ENCODE measurements at places on chromosomes 7 and 10.
A peak's percentile ranks its signal among the peaks of the same experiment; 100 is the strongest.

DNA sequence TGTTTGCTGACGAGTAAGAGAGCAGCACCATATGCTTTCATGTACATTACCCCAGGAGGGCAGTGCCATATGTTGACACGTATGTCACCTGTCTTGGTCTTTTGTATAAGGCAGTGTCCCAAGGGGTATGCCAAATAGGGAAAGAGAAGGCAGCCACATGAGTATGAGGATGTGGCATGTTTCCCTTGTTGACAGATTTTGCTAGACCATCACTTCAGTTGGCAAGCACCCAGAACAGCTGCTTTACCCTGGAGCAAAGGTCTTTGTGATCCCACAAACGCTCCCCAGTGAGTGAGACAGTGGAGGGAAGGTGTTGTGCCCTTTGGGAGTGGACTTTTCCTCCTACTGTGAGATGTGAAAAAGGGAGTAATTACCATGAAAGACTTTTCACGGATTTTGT, 350.1 kb downstream of the ETV1 start:
- no peak for DNase-seq

GRCh38 chr7:19557726-19558465, 150.9 kb downstream of the POLR1F start:
- DNase-seq: no peak

DNA sequence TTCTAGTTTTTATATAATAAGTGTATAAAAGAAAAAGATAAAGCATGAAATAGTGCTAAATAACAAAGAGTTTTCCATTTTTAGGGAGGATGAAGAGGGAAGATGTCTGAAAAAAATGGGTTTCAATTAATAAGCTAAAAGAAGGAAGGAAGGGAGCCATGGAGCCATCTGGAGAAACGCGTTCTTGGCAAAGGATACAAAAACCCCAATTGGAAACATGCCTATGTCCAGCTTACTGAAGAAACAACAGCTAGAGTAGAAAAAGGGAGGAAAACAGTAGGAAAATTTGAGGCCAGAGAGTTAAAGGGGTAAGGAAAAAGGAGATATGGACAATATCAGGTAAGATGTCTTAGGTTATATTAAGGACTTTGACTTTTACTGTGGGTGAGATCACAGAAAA, 416.2 kb upstream of the GHITM start:
- no peak for DNase-seq

- DNase-seq: peak; percentile 50
These were observed 74.5 kb upstream of the LEP start for GRCh38 chr7:128166603-128167041.

DNA sequence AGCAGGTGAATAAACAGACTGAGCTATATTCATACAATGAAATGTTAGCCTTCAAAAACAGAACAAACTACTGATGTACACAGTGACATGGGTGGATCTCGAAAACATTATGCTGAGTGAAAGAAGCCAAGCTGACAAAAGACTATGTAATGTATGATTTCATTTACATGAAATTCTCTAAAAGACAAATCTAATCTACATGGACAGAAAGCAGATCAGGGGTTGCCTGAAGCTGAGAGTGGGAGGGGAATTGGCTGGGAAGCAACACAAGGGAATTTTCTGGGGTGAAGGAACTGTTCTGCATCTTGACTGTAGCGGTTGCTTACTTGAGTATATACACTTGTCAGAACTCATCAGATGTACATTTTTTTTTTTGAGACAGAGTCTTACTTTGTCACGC, 121.7 kb upstream of the SVIL start:
- DNase-seq: no peak

DNA sequence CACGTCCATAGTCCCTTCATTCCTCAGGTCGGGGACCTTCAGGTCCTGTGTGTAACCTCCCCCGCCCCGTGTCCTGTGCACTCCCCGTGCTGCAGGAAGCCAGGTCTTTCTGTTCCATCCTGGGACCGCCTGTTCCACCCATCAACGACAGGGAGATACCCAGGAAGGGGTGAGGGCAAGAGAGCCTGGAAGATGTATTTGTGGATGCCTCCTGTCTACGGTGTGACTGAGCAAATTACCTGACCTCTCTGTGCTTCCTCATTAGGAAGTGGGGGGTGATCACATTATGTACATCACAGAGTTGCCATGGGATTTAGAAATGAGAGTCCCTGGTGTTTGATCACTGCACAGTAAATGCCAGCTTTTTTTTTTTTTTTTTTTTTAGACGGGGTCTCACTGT, 46.3 kb downstream of the GRID2IP start:
- no peak for DNase-seq

DNA sequence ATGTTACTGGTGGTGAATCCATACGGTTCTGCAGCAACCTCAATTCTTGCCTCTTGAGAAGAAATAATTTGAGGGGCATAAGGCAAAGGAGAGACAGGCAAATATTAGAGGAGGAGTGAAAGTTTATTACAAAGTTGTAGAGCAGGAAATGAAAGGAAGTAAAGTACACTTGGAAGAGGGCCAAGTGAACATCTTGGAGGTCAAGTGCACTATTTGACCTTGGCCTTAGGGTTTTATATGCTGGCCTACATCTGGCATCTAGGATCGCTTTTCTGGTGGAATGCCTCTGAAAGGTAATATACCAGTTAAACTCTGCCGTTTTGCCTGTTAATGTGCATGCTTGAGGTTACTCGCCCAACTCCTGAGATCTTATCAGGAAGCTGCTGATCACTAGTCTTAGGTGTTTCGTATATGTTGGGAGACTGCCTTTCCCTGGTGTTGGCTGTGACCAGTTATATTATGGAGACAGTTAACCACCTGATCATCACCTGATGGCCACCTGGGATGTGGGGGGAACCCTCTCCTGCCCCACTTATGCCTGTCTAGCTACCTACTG, 66.1 kb upstream of the CYP2C18 start:
- DNase-seq: no peak

GRCh38 chr10:130763071-130763470, 548.5 kb downstream of the TCERG1L start:
- DNase-seq: no peak

DNA sequence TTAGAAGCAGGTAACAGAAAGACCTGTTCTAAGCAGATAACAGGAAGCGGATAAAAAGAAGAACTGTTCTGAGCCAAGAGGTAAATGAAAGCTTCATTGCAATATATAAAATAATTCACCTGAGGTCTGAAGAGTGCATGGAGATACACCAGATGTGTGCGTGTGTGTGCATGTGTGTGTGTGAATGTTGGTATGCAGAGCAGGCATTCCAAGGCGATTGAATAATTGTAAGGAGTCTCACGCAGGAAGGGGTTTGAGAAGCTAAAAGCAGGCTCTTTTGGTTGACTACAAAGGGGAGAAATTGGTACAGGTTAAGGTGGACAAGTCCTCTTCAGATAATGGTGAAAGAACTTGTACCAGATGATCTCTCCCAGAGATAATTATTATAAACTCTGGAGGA, 450.6 kb downstream of the DNAJB9 start:
- DNase-seq: no peak

DNA sequence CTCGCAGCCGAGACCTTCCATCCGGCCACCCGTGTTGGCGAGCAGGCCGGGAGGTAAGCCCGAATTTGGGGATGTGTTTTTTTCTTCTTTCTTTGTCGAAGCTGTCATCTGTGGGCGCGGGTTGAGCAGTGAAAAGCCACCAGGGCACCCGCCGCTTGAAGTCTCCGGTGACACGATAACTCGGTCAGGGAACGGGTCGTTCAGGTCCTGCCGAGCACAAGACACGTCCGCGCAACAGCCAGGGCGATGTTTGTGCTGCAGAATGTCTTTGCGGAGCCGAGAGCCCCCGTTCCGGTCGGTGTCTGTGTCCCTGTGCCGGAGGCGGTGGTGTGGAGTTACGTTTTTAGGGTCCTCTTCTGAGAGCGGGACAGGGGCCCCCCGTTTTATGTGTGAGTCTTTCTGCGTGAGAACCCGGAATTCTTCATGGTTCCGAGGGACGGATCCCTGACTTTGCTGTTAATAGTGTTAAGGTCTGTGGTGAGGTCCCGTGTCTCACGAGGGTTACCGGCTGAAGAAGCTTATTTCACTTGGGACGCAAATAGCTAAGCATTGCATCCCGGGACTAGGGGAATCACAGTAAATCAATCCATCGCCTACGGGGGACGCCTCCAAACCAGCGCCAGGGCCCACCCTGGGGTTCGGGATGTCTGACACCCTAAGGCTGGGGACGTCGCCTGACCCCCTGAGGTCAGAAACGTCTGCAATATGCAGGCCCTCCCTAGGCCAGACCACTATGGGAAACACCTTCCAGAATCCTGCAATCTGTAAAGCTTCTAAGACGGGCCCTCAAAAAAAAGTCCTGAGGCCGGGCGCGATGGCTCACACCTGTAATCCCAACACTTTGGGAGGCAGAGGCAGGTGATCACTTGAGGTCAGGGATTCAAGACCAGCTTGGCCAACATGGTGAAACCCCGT, 99.5 kb downstream of the ELFN1 start:
- no peak for DNase-seq

GRCh38 chr7:52209614-52210013, 825.8 kb upstream of the POM121L12 start:
- no peak for DNase-seq

DNA sequence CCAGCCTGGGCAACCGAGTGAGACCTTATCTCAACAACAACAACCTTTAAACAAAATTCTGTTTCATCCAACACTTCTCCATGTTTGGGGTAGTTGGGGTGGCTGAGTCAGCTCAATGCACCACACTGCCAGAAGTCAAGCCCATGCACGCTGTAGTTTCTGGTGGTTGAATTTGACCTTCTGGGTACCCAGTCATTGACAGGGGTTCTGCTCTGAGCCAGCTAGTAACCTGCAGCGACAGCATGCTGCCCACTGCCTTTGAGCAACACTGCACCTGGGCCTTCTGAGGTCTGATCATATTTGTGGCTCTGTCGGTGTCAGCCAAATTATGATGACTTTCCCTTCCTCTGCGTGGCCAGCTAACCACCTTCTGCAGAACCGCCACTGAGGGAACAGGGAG, 84.6 kb upstream of the ZNF438 start:
- DNase-seq: no peak

DNA sequence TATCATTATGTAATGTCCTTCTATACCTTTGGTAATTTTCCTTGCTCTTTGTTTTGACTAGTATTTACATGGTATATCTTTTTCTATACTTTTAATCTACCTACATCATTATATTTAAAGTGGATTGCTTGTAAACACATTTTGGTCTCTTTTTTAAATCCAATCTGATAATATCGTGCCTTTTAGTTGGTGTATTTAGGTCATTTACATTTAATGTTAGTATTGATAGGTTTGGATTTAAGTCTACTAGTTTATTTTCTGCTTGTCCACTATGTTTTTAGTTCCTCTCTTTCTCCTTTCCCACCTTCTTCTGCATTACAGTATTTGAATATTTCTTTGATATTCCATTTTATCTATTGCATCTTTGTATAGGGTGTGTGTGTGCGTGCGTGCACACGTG, 95.4 kb downstream of the HIBADH start:
- DNase-seq: no peak

GRCh38 chr10:127872011-127872761, 20.6 kb downstream of the CLRN3 start:
- no peak for DNase-seq

DNA sequence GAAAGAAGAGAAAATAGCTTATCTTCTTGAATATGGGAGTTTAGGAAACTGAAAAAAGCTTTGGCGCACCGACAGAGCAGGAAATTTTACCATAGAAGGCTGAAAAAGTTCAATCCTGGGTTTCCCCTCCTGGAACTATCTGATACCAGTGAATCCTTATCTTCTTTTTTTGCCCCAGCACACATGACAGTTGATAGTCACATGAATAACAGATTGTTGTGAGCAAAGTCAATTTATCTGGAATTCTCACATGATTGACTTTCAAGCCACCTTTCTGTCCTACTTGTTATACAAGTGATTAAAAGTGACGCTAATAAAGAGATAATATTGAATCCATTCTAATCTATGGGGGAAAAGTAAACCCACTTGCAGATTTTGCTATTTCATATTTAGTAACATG, 365.8 kb upstream of the NPVF start:
- no peak for DNase-seq

DNA sequence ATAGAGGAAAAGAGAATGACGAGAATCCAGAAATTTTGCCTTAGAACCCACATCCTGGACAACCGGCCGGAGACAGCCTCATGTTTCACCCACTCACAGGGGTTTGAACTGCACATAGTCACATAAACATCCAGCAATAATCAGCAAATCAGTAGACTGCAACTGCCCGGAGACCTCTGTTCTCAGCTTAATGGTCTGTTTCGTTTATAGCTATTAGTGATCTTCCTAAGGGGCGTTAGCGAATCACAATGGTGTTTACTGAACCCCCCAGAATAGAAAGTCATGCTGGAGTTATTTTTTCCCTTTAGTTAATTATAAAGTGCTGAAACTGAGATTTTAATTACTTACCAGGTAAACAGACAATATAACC, 98.4 kb downstream of the SFMBT2 start:
- DNase-seq: no peak

DNA sequence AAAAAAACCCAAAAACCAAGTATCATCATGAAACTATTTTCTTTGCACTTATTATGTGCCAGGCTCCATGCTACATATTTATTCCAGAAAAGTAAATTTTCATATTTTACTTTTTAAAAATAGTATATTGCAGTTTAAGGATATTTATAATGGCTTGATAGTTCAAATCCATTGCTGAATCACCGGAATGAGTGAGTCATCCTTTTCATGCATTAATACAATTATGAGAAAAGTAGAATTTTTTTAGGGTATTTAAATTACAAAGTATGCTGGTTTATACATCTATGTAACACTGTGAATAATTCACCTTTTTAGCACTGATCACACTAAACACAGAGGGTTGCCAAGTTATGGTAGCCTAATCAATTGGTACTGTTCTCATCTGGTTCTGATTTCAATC, 54.3 kb downstream of the SLC16A9 start:
- no peak for DNase-seq

GRCh38 chr10:110150046-110150445, 57.4 kb upstream of the MXI1 start:
- no peak for DNase-seq

DNA sequence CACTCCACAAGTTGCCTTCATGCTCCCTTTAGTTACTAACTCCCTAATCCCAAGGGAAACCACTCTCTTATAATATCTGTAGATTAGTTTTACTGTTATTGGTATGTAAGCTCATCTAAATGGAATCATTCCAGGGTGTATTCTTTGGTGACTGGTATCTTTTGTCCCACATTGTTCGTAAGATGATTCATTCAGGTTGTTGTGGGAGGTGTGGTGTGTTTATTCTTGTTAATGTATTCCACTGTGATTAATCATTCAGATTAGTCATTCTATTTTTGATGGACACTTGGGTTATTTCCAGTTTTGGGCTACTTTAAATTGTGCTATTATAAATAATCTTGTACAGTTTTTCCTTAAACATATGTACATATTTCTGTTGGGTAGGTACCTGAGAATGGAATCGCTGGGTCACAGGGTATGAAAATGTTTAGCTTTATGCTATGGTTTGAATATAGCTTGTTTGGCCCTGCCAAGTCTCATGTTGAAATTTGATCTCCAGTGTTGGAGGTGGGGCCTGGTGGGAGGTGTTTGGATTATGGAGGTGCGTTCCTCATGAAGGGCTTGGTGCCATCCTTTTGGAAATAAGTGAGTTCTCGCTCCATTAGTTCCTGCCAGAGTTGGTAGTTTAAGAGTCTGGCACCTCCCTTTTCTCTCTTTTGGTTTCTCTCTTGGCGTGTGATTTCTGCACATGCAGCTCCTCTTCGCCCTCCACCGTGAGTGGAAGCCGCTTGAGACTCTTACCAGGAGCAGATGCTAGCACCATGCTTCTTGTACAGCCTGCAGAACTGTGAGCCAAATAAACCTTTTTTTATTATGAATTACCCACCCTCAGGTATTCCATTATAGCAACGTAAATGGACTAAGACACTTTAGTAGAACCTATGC, 13.8 kb downstream of the BTRC start:
- no peak for DNase-seq

- no peak for DNase-seq
These were observed 114.5 kb downstream of the PLCE1 start for GRCh38 chr10:94108200-94108599.
